Cortex of kidney (tissue), 1 donor: ENCODE measurements at places on chromosomes 7 and 10.

- no peak for DNase-seq
Observed at GRCh38 chr7:17580856-17581255, 282.4 kb downstream of the AHR start.

GRCh38 chr7:107364787-107365186 lies 105.1 kb upstream of the GPR22 start:
- no peak for DNase-seq

- no peak for DNase-seq
Observed at GRCh38 chr7:91614431-91614830, 266.1 kb downstream of the MTERF1 start.

DNA sequence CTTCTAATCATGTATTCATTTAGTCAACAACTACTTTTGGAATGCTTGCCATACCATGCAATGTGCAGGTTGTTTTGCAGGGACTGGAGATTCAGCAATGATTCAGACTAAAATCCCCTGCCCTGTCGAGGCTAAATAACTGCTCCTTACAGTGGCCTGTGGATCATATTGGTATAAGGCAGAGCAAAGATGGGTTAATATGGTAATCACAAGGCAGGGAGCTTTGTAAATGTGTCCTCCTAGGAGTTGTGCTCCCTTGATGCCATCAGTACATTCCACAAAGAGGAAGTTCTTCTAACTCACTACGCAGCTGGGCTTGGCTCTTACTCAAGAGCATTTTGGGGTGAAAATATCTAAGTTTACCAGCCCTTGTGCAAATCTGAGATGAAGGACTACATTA lies 614 bp upstream of the IFIT2 start:
- DNase-seq, result no peak

- DNase-seq, result no peak
Observed at GRCh38 chr7:112757337-112757736, 32.9 kb downstream of the TMEM168 start.

DNA sequence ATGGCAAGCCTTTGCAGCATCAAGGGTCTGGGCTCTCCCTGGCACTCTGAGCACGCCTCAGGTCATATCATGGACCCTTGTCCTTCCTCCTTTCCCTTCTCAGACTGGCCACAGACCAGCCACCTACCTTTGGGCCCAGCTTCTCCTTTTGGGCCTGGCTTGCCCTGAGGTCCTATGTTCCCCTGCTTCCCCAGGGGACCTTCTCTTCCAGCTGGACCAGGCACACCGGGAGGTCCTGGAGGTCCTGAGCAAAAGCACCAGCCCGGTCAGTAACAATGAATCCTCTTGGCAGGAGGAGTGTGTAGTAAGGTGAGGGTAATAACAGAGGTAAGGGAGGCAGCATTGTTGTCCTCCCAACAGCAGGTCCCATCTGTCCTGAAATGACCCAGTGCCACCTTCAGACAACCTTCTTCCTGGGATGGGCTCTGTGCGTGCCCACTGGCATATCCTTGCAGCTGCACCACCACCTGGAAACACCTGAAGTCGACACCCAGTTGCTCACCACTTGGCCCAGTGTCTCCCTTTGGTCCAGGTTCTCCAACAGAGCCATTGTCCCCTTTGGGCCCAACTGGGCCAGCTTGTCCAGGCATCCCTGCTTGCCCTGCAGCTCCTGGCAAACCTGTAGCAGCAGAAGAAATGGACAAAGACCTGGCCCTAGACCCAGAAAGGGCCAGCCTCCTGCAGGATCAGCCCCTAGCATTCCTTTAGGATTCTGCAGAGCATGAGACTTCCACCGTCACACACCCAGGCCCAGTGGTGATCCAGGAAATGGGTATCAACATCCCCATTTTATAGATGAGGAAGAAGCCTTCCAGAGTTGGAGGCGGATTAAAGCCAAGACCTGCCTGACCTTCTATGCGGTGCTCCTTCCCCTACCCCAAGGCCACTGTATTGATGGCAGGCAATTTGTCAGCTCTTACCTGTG lies 6.4 kb downstream of the SFTPD start:
- DNase-seq, result no peak

- no peak for DNase-seq
Observed at GRCh38 chr10:77104459-77104980, 533.1 kb downstream of the KCNMA1 start.

DNA sequence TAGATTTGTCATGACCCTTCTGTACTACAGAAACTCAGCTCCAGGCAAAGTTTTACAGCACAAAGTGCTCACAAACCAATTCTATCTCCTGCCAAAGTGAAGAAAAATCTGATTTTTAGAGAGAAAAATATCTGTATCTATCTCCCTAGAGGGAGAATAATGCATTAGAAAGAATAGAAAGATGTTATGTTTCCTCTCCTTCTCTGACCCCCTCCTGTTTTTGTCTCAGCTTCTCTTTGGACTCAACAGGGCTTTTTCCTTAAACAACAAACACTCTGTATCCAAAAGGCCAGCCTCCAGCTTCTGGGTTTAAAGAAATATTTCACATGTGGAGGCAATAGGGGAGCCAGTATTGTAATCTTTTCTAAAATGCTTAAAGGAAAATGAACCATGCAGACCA lies 627.4 kb downstream of the REEP3 start:
- no peak for DNase-seq

- DNase-seq, result no peak
Observed at GRCh38 chr10:74011770-74012169, 13.9 kb downstream of the VCL start.

GRCh38 chr7:44489955-44490350 lies 505 bp downstream of the NUDCD3 start:
- no peak for DNase-seq

DNA sequence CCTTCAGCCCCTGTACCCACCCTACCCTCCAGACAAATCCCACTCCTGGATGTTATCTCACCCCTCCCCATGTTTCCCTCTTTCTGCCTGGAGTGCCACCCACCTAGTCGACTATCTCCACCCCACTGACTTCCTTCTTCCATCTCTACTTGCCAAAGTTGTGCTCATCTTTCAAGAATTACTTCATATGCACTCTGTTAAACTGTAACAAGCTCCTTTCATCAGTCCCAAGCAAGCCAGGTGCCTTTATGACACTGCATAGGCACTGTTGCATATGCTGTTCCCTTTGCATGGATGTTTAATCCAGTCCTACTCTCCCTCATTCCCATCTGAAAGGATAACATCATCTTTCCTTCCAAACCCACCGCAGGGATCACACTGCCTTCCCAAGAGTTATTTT lies 8.9 kb upstream of the CDK1 start:
- no peak for DNase-seq

DNA sequence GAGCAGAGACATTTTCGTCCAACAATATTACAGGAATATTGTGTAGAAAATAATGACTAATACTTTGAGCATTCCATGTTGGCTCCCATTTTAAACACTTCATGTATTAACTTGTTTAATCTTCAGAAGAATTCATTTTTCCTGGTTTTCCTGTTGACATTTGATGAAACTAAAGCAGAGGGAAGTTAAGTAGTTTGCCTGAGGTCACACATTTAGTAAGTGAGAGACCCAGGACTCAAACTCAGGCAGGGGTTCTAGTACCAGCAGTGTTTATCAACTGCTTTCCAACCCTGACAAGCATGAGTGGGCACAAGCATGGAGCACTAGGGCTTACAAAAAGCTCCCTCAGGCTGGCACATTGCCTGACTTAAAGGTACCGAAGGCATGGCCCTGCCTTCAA lies 719.1 kb downstream of the AUTS2 start:
- no peak for DNase-seq

GRCh38 chr10:498760-499435 lies 190.6 kb downstream of the DIP2C start:
- DNase-seq, result no peak

DNA sequence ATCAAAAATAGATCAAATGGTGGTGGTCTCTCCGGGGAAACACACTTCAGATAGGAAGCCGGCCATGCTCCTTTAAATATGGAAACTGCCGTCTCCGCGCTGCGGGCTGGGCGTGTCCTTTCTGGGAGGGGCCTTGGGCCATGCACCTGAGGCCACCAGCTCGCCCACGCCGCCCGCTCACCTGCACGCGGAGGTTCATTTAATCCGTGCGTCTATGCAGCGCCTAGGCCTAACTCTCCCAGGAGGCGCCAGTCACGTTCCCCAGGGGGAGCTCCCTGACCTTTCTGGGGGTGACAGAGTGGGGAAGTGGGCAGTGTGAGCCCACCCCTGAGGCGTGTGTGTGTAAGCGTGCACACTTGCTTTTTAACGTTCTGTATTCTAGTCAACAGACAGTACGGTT lies 64.0 kb downstream of the C10orf143 start:
- DNase-seq, result no peak

- DNase-seq, result no peak
Observed at GRCh38 chr10:69125554-69125953, 1.6 kb downstream of the VPS26A start.

DNA sequence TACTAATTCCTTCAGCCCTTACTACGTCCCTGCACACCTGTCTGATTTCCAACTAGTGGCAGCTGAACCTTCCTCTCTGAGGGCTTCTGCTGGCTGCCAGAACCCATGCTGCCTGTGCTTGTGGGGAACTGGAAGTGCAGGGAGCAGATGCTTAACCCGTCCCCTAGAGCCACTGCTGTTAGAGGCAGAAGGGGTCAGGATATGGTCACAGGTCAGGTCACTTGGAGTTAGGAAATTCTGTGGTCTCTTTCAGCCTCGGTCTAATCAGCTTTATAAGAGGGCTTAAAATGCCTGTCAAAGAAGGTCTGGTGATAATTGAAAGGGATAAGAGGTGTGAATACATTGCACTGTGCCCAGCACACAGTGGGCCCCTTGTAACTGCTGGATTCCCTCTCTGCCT lies 82.0 kb downstream of the PLPP4 start:
- DNase-seq, result no peak

- DNase-seq, result no peak
Observed at GRCh38 chr10:32938554-32939061, 19.4 kb downstream of the ITGB1 start.

GRCh38 chr10:72954596-72955554 lies at the start of gene PLA2G12B:
TSS of gene PLA2G12B (minus strand) at chr10:72954806. CDS start at chr10:72954685, 121 bp downstream.
- DNase-seq, result no peak

- no peak for DNase-seq
Observed at GRCh38 chr7:92246360-92247101, 757 bp downstream of the ANKIB1 start.

GRCh38 chr10:127372361-127372760 lies 176.0 kb upstream of the INSYN2A start:
- no peak for DNase-seq

DNA sequence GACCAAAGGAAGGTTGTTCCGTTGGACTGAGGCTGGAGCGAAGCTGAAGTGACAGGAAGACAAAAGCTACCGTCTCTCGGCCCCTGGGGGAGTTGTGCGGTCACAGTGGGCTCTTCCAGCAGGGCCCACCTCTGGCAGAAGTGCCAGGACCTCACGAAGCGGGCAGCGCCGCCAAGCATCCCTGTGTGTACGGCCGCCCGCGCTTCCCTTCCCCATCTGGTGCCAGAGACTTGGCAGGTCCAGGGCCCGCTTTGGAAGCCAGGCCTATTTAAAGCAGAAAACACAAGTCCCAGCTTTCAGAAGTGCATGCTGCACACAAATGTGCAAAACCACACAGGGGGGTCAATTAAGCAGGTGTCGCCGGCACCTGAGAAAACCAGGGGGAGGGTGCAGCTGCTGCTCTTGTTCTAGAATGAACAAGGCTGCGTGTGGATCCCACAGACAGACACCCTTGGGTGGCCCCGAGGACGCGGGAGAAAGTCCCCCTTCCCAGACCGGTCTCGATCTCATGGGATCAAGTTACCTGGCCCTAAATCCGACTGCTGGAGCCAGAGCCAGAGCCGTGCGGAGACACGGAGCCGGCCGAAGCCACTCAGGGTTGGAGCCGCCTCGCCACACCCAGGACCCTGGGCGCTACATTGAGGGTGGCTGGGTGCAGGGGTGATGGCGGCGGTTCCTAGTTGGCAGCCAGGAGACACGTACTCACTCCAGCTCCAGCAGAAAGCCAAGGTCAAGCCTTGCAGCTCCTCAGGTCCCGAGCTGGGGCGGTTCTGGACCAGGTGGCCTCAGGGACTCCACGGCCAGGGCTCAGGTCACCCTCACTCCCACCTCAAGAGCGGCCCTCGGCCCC lies 51.8 kb upstream of the PPP2R2D start:
- no peak for DNase-seq

- no peak for DNase-seq
Observed at GRCh38 chr10:29839826-29840515, 205.2 kb upstream of the SVIL start.

- no peak for DNase-seq
Observed at GRCh38 chr10:91551856-91552255, 81.0 kb downstream of the PPP1R3C start.

- no peak for DNase-seq
Observed at GRCh38 chr7:43249823-43250145, 137.3 kb downstream of the HECW1 start.

GRCh38 chr7:3041986-3042675 lies 1.5 kb downstream of the CARD11 start:
- DNase-seq, result no peak

DNA sequence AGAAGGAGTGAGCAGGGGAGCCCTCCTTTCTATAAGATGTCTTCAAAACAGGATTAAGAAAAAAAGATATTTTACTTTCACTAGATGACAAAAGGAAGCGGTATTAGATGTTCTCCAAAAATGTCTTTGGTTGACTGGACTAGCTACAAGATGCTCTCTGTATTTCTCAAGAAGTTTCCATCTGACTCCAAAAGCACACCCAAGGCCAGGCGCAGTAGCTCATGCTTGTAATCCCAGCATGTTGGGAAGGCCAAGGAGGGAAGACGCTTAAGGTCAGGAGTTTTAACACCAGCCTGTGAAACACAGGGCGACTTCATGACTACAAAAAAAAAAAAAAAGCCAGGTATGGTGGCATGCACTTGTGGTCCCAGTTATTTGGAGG lies 84.5 kb downstream of the PIP4K2A start:
- no peak for DNase-seq

- no peak for DNase-seq
Observed at GRCh38 chr10:43361547-43362190, 9.8 kb upstream of the FXYD4 start.

DNA sequence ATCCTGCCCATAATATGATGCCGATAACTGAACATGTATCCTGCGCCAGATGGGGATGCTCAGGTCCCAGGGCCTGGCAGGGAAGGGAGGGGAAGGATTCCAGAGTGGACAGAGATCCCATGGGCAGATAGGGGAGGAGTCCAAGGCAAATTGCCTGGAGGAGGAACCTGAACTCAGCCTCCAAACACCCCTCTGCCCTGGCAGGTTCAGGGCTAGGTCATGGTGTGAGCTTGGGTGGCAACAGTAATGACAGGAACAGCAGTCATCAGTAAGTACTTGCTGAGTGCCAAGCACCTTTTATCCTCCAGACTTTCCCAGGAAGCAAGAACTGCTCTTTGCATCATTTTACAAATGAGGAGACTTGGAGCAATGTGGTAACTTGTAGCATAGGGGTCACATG lies 3.8 kb upstream of the PALD1 start:
- DNase-seq, result no peak

GRCh38 chr10:34360984-34361383 lies 454.1 kb downstream of the PARD3 start:
- no peak for DNase-seq

- DNase-seq, result no peak
Observed at GRCh38 chr7:100694098-100694745, at the start of gene GIGYF1. TSS of gene GIGYF1 (minus strand) at chr7:100694250. CDS start at chr7:100688238, 6,012 bp downstream.

- no peak for DNase-seq
Observed at GRCh38 chr7:42483886-42484285, 246.9 kb upstream of the GLI3 start.
